Small intestine (tissue), 16 donors: ENCODE measurements at places on chromosomes 1 and 21. TPM values are rescaled to one million over a fixed set of nuclear protein-coding genes. Genes with fewer than 3 reads are reported as not detected.
A peak's percentile ranks its signal among the peaks of the same experiment; 100 is the strongest.

DNA sequence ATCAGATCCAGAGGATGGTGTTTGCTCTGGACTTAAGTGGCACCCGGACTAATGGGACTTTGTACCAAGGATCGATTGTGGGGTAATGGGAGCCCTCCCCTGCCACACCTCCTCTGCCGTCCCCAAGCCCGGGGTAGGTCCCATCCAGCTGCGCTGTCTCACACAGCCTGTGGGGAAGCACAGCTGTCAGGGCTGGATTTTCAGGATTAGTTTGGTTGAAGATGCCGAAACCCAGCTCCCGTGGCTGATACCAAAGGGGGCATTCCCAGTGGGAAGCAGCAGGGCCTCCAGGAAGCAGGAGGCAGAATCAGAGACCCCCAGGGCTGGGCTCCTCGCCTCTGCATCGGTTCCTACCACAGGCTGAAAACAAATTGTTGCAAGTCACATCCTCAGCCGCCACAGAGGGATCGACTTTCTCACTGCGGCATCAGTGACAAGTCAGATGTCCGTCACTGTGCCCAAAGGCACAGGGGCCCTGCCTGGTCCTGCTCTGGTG, 59.7 kb downstream of the MATN1 start:
- DNase-seq, result peak; percentile 39

DNA sequence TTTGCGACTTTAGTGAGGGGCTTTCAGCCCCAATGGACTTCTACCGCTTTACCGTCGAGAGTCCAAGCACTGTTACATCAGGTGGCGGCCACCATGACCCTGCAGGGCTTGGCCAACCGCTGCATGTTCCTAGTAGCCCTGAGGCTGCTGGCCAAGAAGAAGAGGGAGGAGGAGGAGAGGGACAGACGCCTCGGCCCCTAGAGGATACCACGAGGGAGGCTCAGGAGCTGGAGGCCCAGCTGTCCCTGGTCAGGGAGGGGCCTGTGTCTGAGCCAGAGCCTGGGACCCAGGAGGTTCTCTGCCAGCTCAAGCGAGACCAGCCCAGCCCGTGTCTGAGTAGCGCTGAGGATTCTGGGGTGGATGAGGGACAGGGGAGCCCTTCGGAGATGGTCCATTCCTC, 8.6 kb upstream of the SLC25A34 start:
- no peak for DNase-seq

GRCh38 chr1:113677250-113678158, 81.8 kb downstream of the PHTF1 start:
- DNase-seq, result peak; percentile 67

DNA sequence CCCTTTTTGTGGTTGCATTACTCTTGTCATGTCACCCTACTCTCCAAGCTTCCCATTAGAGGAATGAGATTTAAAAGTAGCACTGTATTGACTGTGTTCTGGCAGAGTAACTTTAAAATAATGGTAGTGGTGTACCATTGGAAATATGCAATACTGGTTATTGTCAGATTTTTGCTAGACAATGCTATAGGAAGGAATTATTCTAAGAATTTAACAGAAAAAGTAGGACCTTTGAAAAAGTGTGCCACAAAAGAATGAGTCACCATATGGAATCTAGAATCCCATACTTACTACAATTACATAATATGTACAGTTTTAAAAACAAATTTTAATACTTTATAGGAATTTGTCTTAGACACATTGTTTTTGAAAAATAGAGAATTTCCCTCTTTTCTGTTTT, 13.8 kb downstream of the MIER1 start:
- DNase-seq, result no peak

FALEC gene
- not detected for polyA plus RNA-seq
